ENCODE measurements at places on chromosomes 7 and 10.

GRCh38 chr10:86368987-86369386 lies 2.4 kb upstream of the GRID1 start:
- DNase-seq = no peak

DNA sequence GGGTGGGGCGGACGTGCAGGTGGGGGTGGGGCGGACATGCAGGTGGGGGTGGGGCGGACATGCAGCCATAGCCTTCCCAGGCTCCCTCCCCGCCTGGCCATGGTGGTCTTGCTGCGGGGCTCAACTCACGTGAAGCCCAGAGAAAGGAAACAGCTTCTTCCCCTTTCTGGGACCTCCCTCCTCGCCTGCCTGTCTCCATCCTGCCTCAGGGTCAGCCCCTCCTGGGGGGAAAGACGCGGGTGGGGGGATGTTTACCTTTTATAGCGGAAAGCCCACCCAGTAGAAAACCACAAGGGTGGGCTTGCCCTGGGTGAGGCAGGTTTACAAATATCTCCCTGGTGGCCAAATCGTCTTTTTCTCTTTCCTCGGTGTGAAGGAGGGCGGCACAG lies 520.0 kb downstream of the GLRX3 start:
- no peak for DNase-seq

DNA sequence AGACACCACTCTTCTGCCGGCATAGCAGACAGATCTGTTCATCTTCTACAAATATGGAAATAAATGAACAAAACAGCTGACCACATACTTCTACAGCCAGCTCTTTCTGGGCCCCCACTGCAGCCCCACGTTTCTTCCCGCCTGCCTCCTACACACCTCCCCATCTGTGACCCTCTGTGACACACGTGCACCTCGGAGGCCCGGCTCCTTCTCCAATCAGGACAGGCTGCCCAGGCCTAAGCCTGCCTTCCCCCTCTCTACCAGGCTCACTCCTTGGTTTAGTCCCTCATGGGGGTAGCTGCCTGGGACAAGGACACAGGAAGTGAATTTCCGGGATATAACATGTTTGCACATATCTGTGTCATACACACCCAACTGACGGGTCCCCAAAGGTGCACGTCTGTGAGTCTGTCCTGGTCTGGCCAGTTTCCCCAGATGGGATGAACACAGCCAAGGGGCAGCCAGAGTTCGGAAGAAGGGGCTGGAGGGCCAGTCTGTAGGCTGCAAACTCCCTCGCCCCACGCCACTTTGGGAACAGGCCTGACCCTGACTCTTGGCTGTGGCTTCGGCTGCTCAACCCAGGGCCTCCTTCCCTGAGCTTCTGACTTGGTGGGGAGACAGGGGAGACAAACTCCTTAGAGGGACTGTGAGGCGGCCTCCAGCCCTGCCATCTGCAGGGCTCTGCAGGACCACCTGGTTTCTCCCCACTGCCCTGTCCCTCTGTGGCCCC lies 30.3 kb downstream of the PITRM1 start:
- DNase-seq = no peak

DNA sequence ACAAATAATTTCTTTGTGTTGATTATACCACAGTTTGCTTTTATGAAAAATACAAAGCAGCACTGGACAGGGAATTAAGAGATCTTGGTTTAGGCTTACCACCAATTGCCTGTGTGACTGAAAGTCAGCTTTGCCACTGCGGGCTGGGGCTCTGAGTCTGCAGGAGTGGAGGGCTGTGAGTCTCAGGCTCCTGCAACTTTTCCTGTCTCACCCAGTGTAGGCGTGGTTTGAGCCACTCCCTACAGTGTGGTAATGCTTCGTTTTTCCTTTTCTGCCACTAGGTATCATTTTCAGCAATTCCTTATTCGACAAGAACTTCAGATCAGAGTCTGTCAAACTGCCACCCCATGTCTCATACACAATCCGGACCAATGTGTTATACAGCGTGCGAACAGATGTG lies 180.6 kb downstream of the ABCA13 start:
- no peak for DNase-seq

GRCh38 chr7:33719059-33719581 lies 186.2 kb upstream of the BMPER start:
- DNase-seq = no peak

DNA sequence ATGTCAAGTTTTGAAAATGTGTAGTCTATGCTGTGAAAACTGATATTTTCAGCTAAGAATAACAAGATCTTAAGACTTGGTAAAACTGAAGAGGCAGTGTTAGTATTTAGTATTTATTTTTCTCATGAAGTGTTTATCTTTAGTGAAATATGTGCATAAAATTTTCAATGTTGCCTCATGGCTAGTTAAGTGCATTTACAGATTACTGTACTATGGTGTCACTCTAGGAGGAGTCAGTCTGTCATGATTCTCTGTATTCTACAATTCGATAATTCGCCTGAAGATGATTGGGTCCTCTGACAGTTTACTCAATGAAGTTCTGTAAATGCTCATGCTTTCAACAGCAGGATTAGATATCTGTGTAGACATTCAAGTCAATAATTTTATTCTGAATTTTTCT lies 488.1 kb upstream of the GRM3 start:
- no peak for DNase-seq
